Activated CD8-positive, alpha-beta memory T cell treated with anti-CD3 and anti-CD28 coated beads, Interleukin-2, amount 10 ng/mL, durations not matched to agents 7 days and 5 days (primary cell): ENCODE measurements at places on chromosomes 7 and 10.

- DNase-seq: no peak
Observed at GRCh38 chr10:63595072-63595471, 73.9 kb downstream of the REEP3 start.

GRCh38 chr7:80699721-80700256 lies 61.3 kb downstream of the CD36 start:
- DNase-seq: no peak

DNA sequence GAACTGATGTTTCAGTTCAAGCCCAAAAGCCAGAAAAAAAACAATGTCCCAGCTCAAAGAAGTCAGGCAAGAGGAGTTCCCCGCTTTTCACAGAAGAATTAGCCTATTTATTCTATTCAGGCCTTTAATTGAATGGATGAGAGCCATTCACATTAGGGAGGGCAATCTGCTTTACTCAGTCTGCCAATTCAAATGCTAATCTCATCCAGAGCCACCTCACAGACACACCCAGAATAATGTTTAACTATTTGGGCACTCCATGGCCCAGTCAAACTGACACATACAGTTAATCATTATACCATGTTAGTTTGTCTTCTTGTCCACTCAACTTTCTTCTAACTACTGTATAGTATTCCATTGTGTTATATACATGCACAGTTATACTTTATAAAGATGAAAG lies 2.6 kb upstream of the NPSR1 start:
- DNase-seq: no peak

DNA sequence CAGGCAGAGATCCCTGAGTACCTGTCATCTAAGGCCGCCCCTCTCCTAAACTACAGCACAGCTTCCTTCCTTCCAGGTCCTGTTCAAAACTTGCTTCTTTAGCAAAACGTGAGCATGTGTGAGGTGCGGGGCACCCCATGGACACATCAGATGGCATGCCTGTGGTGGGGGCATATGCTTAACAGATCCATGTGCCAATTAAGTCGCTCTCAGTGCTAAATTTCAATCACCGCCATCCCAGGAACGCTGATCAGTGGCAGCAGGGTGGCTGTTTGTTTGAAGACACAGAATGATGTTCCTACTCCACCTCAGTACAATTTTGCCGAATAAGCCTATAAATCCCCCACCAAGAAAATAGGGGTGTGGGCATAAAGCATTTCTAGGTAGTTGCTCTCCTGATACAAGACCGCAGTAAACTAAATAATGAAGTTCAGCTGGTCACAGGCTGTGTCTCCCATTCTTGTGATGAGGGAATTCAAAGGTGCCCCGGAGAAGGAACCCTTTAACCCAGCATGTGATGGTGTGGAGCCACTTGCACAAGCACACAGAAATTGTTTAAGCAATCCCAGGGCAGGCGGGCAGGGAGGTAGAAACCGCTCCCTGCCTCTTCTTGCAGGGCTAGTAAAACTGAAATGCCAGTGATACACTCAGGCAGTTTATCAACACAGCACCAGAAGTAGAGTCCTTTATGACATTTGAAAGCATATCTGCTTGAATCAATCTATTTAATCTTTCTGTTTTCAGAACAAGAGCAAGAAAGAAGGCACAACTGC lies 205.7 kb downstream of the SORCS1 start:
- no peak for DNase-seq

DNA sequence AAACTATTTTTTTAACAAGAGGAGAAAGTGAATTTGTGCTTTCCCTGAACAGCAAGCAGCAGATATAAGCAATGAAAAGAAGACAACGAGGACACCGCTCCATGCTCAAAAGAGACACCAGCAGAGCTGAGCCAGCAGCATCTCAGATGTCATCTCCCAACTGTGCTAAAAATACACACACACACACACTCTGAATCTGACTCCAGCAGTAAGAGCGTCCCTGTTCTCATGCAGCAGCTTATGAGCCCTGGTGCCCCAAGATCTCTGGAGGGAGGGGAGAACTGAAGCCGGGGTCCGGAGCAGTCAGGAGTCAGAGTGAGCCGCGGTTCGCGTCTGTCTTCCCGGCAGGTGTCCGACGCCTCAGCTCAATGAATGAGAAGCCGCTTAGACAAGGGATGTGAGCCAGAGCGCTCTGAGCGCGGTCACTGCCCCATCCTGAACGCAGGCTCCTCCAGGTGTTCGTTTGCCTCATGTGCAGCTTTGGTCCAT lies 49.2 kb downstream of the SVIL start:
- DNase-seq: no peak

DNA sequence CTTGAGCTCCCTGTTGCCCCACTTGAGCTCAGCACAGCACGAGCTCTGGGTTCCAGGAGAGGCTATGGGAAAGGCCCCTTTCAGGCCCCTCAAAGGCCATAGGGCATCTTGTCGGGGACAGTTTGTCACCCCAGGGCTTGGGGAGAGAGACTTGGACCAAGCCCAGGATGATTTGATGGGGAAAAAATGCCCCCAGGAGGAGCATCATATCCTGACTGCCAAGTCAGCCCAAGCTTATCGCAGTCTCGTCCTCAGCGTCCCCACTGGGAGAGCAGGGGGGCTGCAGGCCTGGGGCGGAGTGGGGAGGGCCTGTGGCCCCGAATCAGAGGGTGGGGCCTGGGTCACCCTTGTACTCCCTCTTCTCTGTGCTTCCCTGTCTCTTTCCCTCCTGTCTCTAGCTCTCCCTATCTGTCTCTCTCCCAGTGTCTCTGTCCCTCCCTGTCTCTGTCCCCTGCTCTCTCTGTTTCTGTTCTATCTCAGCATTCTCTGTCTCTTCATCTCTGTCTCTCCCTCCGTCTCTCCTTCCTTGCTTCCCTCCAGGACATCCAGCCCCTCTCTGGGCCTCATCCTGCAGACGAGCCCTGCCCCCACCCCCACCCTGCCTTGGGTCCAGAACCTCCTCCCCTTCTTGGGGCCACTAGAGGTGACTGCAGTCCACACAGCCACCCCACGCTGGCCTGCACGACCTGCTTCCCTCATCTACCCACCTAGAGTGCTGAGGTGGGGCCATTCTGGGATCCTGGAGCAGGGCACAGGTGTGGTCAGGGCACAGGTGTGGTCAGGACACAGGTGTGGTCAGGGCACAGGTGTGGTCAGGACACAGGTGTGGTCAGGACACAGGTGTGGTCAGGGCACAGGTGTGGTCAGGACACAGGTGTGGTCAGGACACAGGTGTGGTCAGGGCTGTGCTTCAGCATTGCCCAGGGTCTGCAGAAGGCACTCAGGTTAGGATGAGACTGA lies 17.3 kb upstream of the GRIFIN start:
- no peak for DNase-seq

- no peak for DNase-seq
Observed at GRCh38 chr10:91389636-91390512, 20.3 kb upstream of the HECTD2 start.

DNA sequence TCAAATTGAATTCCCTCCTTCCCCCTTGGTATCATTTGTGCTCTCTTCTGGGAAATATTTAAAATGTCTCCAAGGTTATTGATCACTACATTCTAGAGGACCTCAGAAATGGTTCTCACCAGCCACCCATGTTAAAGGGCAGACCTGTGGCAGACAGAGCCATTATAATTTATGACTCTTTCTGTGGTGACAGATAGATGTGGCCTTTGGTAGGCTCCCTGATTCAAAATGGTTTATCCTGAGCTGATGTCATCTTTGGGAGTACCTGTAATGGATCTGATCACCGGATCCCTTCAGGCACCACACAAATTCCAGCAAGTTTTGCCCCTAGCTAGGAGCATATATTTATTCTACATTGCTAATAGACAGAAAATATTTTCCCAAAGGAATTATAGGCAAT lies 267.5 kb downstream of the SDK1 start:
- DNase-seq: no peak

DNA sequence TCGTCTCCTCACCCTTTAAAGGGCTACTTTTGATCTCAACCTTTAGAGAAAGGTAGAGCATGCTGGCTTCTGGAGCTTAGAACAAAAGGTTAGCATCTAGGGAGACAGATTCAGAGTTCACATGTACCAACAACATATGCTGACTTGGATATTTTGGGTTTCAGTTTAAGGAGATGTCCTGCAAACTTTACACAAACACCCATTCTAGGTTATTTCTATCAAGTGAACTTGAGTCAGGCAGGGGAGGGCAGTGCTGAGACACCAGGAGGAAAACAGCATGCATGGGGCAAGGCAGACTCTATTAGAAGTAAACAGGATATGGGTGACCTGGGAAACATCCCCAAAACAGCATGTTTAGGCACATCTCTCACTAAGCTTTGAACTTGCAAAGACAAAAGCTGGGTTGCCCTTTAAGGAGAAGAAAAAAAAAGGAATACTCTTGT lies 43.8 kb downstream of the ARL4A start:
- peak; percentile 56 for DNase-seq

DNA sequence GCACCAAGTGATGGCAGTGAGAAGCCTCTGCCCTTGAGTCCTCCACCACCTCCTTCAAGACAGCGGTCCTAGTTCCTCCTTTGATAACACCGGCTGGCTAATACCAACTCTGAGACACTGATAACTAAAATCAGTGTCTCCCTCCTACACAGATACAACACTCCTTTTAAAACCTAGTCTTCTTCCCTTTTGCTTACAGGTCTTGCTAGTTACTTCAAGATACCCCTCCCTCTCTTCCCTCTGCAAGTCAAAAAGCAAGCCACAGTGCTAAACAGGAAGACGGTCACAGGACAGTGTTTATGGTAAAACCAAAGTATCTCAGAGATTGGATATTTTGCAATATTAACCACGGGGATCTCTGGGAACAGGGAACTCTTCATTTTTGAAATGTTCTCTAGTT lies 4.6 kb downstream of the AKR1B1 start:
- DNase-seq: no peak

- no peak for DNase-seq
Observed at GRCh38 chr10:8039321-8039881, 15.1 kb upstream of the GATA3 start.

GRCh38 chr7:117096330-117096729 lies 143.0 kb downstream of the ST7 start:
- no peak for DNase-seq

- DNase-seq: no peak
Observed at GRCh38 chr10:113165673-113166072, 215.6 kb downstream of the TCF7L2 start.

DNA sequence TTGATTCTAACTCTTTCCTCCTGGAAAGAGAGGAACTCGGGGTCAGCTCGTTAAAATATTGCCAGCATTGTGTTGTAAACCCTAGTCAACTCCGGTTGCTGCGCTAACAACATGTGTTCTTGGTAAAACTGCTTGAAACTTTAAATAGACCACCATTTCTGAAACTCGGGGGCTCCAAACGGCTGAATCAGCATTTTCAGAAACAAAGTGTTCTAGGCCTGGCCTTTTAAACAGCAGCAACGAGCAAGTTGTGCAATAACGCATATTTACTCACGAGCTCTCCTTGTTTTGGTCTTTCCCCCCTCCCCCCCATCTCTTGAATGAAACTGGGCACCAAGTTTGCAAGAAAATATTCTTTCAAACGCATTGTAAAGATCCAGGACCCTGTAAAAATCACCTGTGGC lies 9.2 kb upstream of the GRB10 start:
- DNase-seq: no peak

GRCh38 chr10:73887294-73888039 lies 13.1 kb upstream of the CAMK2G start:
- DNase-seq: no peak

- no peak for DNase-seq
Observed at GRCh38 chr7:129807863-129808262, 144.9 kb downstream of the UBE2H start.

- no peak for DNase-seq
Observed at GRCh38 chr10:99524736-99525380, 7.9 kb upstream of the NKX2-3 start.

GRCh38 chr7:30041526-30042269 lies 13.5 kb downstream of the PLEKHA8 start:
- no peak for DNase-seq

DNA sequence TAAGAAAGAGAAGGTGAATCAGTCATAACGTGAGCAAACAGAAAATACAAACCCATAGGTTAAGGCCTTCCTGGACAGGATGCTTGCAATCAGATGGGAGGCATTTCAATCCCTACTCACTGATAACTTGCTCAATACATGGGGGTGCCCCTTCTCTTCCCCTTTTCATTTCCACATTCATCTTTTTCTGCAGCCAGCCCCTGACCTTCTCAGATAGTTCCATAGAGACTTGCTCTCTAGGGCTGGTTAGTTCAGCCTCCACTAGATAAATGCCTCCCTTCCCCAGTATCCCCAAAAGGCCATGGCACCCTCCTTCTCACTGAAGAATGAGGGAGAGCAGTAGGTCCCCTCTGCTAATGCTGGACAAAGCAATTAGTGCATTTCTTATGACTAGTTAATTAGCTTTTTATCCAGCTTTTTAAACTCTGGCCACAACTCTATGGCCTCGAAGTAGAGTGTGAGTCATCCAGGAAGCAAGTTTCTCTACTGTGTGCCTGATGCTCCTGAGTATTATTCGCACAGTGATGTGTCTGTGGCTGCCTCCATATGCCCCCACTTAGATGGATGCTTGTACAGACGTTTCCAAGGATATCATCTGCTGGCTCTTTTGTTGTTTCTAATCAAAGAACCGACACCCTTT lies 12.7 kb downstream of the CHN2 start:
- no peak for DNase-seq

DNA sequence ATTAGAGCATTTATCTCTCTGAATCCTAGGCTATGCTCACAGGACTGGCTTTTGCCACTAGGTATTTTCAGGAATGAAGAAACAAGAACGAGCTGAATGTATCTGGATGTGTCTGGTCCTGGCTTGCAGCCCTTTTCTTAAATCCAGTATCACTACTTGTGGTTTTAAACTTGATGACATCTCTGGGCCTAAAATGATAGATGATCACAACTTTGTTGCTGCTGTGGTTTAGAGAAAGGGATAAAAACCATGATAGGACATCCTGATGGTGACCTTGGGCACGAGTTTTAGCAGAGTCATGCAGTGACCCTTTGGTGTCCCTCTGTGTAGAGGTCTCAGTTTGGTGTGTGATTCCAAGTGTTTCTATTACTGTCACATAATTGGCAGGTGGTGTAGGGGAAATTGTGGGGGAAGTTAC lies 31.7 kb upstream of the SEMA3C start:
- no peak for DNase-seq

GRCh38 chr7:36944838-36945237 lies 220.5 kb upstream of the AOAH start:
- DNase-seq: no peak

DNA sequence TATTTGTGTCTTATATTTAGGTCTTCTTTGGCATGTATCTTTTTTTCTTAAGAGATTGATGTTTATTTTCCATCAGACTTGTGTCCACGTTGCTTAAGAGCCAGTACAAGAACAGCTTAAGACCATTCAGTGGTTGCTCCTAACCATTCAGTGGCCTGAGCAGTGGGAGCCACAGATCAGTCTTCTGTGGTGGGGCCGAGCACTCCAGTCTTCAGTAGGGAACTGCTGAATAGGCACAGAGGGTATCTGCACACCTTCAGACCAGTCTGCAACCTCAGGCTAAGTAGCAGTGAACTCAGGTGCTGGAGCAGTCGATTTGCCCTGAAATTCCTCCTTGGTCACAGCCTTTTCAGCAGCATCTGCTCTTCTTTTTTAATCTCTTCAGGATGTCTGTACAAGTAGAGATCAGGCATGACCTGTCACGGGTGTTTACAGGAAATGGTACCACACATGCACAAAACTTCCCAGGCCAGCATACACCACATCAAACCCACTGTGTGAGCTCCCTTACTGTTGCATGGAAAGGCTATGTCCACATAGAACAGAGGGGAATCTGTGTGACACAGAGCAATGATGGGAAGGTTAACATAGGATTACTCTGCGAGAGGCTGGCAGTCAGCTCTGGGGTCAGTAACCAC lies 51.5 kb downstream of the FAM107B start:
- no peak for DNase-seq
